ENCODE measurements at places on chromosomes 12 and 14.
A peak's percentile ranks its signal among the peaks of the same experiment; 100 is the strongest.

DNA sequence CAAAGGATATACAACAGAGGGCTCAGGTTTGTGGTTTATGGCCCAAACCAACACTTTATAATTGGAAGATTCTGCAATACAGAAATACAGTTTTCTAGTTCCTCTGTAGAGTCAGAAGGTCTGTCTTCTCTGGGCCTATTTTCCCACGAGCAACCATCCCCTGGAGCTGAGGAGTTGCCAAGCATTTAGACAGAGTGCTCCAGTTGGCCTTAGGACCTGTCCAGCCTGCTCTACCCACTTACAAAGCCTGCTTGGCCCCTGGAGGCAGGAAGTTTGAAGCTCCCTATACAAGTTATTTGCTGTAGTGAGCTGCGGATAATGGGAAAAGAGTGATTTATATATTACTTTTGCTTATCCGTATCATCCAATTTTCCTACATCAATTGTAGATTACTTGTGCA, 60.8 kb upstream of the HSPB8 start:
- no peaks in the 10 kb centered on the region for H3K36me3 ChIP-seq
- no peaks in the 10 kb centered on the region for H3K27me3 ChIP-seq
- no peak overlapping the region for H3K27ac ChIP-seq

- no peak overlapping the region for H3K4me3 ChIP-seq
- no peaks in the 10 kb centered on the region for H3K36me3 ChIP-seq
- DNase-seq, result no peak
- H3K27me3 ChIP-seq, result no peaks in the 10 kb centered on the region
These were observed 18.7 kb upstream of the CLMN start for GRCh38 chr14:95338436-95338835.

DNA sequence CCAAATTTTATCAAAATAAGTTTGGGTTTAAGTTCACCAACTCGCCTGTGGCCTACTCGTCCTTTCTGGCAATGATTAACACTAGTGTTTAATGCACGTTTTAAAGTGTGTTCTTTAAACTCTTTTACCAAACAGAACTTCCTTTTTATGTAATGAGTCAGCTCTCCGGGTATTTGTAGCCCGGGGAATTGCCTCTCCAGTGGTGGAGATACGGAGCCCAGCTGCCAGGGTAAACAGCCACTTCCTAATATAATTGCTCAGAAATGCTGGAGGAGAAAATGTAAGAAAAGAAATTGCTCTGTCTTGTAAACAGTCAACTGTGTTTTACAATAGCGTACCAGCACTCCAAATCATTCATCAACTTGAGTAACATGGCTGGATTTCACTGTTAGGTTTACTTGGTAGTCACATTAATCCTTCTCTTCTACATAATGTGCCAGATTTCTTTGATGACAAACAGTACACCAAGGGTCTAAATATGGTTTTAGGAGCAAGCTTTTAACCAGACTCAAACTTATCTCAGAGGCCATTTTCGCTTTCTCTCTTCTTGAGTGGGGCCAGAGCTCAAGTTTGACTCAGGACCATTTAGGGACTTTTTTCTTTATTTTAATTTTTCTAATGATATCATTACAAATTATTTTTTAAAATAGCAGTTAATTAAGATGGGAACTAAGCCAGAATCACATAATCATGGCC, 101.2 kb upstream of the SLC38A2 start:
- peak overlapping the region; percentile 76 for H3K27ac ChIP-seq
- H3K4me3 ChIP-seq, result no peak overlapping the region
- H3K36me3 ChIP-seq, result no peaks in the 10 kb centered on the region
- H3K27me3 ChIP-seq, result no peaks in the 10 kb centered on the region

DNA sequence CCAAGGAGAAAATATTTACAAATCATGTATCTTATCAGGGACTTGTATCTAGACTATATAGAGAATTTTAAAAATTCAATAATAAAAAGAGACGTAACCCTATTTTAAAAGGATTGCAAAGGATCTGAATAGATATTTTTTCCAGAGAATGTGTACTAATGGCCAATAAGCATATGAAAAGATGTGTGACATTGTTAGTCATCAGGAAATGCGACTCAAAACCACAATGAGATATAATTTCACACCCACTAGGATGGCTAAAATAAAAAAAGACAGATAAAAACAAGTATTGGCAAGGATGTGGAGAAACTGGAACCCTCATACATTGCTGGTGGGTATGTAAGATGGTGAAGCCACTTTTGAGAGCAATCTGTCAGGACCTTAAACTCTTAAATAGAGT, 141.9 kb upstream of the BMP4 start:
- DNase-seq, result no peak
- no peaks in the 10 kb centered on the region for H3K27me3 ChIP-seq
- H3K4me1 ChIP-seq, result no peaks in the 10 kb centered on the region
- no peaks in the 10 kb centered on the region for H3K36me3 ChIP-seq
- H3K27ac ChIP-seq, result no peak overlapping the region
- no peak overlapping the region for H3K4me3 ChIP-seq

GRCh38 chr12:103769240-103769945, 71.6 kb downstream of the NT5DC3 start:
- H3K4me1 ChIP-seq, result no peaks in the 10 kb centered on the region
- H3K27ac ChIP-seq, result no peak overlapping the region
- no peak overlapping the region for H3K4me3 ChIP-seq
- no peak for DNase-seq
- H3K27me3 ChIP-seq, result no peaks in the 10 kb centered on the region

GRCh38 chr14:103007555-103007954, 49.8 kb downstream of the CDC42BPB start:
- no peak overlapping the region for H3K27ac ChIP-seq
- H3K4me3 ChIP-seq, result no peak overlapping the region
- H3K36me3 ChIP-seq, result peaks cover 8% of the 10 kb centered on the region
- no peak for DNase-seq
- no peaks in the 10 kb centered on the region for H3K4me1 ChIP-seq
- H3K27me3 ChIP-seq, result no peaks in the 10 kb centered on the region

GRCh38 chr14:103328941-103329340, 5.1 kb upstream of the EIF5 start:
- DNase-seq, result no peak
- no peak overlapping the region for H3K27ac ChIP-seq
- H3K4me1 ChIP-seq, result no peaks in the 10 kb centered on the region
- no peak overlapping the region for H3K4me3 ChIP-seq
- H3K27me3 ChIP-seq, result peaks cover 8% of the 10 kb centered on the region
- no peaks in the 10 kb centered on the region for H3K36me3 ChIP-seq

GRCh38 chr14:50816395-50817047, 14.4 kb downstream of the NIN start:
- no peak overlapping the region for H3K4me3 ChIP-seq
- no peak overlapping the region for H3K27ac ChIP-seq
- H3K36me3 ChIP-seq, result no peaks in the 10 kb centered on the region
- no peak for DNase-seq

All from small intestine (tissue), 16 donors.